ENCODE measurements at places on chromosomes 16 and 17.

DNA sequence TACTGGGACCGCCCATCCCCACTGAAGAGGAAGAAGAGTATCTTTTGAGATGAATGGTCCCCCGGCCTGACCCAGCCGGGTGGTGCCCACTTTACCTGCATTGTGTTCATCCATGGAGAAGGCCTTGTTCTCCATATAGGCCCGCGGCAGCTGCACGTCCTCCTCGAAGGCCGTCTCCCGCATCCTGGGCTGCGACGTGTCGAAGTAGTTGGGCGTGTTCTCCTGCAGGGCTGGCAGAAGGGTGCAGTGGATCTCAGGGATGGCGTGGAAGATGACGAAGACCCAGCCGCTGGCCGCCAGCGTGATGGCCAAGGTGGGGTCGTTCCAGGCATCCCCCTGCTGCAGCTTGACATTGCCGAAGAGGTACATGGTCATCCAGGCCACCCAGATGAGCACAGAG, 12.9 kb downstream of the GPRC5B start:
- no peak for DNase-seq

- no peak for DNase-seq
These were observed 44.7 kb downstream of the NEUROD2 start for GRCh38 chr17:39562976-39563375.

GRCh38 chr17:64155129-64155528, 25.2 kb upstream of the ERN1 start:
- DNase-seq: peak; percentile 24

DNA sequence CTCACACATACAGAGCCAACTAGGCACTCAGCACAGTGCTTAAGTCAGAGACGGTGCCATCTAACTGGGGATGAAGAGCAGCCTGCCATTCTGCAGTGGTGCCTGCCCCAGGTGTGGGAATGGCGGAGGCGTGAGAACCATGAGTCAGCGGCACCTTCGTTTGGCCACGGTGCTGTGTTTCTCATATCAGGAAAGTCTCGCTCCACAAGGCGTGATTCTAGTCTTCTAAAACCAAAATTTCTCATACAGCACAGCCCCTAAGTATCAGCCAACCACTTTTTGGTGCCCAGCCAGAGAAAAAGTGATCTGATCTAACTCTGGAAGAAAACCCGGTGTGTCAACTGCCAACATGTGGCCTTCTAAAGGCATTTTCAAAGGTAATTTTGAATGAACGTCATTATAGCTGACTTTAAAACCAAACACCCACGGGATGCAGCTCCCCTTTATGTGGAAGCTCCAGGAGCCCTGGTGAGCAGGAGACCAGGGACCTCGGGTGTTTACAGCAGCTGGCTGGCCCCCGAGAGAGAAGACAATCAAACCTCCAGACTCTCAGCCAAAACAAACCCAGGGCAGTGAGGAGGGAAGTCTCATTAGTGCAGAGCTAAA, 54.6 kb downstream of the ABCC12 start:
- DNase-seq: peak; percentile 62

GRCh38 chr16:46822270-46822669, 8.7 kb downstream of the C16orf87 start:
- DNase-seq: peak; percentile 88

GRCh38 chr16:16083421-16084156, 134.2 kb downstream of the ABCC1 start:
- peak; percentile 49 for DNase-seq

DNA sequence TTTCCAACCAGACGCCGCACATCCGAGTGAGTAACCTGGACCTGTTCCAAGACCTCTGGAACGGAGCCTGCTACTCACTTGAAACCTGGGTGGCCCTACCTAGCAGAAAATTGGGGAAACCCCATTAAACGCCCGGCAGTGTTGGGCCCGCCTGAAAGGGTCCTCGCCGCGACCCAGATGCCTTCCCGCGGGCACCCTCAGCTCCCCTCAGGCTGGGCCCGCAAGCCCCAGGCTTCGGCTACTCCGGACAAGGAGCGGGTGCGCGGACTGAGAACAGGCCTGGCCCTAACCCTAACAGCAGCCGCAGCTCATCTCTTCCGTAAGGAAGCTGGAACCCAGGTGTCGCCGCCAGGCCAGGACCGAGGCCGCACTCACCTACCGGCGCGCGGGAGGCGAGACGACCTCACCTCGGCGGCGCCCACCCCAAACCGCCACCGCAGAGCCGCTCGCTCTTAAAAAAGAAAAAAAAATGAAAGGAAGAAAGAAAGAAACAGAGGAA, 344 bp downstream of the PSME3IP1 start:
- DNase-seq: peak; percentile 27

GRCh38 chr16:19696328-19696727, 21.7 kb downstream of the KNOP1 start:
- no peak for DNase-seq

DNA sequence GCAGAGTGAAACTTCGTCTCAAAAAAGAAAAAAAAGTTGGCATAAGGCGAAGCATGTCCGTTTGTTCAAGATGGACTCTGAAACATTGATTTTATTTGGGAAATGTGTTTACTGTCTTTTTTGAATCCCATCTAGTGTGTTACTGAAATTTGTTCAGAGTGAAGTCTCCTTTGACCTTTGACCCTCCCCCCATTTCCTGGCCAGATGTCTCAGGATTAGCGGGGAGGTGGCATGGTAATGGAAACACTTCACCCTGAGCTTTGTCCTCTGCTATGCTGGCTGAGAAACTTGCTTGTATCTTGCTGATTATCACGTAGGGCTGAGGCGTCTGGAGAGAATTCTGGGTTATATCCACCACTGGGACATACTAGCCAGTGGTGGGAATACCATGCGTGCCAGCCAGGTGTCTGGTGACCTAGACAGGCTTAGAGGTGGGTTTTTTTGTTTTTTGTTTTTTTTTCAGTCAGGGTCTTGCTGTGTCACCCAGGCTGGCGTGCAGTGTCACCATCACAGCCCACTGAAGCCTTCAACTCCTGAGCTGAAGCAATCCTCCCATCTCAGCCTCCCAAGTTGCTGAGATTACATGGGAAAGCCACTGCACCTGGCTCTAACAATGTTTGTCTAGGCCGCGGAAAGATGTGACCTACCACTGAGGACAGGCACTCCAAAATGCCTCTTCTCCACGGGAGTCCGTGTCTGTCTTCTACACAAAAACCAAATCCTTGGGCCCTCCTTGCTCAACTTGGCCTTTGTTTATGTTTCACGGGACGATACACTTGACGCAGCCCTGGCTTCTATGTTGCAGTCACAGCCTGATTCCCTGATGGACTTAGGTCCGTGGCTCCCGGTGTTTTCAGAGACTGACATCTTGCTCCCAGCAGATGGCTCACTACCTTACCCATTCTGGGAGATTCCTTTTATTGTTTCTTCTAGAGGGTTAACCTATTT, 6.6 kb upstream of the GALK1 start:
- DNase-seq: no peak

DNA sequence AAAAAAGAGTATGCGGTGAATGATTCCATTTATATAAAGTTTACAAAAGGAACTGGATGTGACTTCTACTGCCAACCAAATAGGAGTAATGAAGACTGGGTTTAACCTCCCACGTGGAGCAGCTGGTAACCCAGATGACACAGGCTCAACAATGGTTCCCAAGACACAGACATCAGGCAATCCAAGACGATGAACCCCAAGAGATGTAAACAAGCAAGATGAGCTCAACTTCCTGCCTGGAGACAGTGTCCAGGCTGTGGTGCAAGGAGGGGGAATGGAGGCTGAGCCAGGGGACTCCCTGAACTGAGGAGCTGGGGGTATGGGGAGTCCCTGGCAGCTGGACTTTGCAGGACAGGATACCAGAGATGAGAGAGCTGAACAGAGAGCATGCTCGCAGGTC, 104.7 kb downstream of the LITAF start:
- DNase-seq: no peak

DNA sequence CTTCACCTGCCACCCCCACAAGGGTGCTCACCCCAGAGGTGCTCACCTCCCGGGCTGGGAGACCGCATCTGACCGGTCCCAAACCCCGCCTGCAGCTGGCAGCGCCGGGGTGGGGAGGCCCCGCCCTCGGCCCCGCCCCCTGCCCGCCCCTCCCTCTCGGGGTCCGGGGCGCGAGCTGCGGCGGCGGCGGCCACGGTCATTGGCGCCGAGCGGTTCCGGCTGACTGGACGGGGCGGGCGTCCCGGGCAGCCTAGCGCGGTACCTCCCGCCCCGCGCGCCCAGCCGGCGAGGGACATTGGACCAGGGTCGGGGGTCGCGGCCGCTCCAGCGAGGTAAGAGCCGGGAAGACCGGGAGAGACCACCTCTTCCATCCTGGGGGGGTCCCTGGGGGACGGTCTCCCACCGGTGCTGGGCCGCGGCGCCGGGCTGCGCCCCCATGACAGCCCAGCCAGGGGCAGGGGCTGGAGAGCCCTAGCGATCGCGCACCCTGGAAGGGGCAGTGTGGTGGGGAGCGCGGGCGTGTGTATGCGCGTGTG, at the start of gene CACNG5:
CACNG5 (plus strand) TSS at position 199 of the 536 bp plus-strand sequence. CDS start 42,216 bp downstream, outside the sequence.
- DNase-seq: no peak

DNA sequence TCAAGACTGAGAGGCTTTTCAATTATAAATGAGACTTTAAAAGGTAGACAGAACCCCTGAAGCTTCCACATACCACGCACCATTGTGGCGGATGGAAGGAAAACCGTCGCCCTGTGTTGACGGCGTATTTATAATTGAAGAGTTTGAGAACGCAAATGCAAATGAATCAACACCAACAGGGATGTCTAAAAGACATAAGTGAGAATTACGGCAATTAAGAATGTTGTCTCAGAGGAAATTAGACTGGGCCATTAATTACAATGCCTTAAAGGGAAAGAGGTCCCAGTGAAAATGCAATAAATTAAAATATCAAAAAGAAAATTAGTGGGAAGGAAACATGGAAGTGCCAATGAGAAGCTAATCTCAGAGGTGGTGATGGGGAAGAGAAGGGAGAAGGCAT, 148.5 kb upstream of the XYLT1 start:
- DNase-seq: no peak

DNA sequence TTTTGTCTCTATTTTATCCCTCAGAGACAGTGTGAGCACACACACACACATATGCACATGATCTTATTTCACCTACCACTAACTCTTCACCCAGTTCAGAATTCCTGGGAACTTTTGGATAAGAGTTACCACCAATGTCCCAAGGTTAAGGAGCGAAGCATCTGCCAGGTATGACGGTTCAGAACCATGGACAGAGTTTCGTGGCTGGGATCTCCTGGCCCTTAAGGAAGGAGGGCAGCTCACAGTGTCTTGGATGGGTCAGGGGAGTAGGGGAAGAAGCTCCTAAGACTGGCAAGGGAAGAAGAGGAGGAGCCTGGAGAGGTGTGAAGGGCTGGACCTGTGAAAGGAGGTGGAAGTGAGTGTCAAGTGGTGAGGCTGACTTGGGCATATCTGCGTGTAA, 23.0 kb upstream of the TMEM132E start:
- DNase-seq: no peak

GRCh38 chr17:61970030-61970429, 42.2 kb upstream of the INTS2 start:
- DNase-seq: no peak

GRCh38 chr17:41769346-41769862, 17.1 kb downstream of the JUP start:
- no peak for DNase-seq

DNA sequence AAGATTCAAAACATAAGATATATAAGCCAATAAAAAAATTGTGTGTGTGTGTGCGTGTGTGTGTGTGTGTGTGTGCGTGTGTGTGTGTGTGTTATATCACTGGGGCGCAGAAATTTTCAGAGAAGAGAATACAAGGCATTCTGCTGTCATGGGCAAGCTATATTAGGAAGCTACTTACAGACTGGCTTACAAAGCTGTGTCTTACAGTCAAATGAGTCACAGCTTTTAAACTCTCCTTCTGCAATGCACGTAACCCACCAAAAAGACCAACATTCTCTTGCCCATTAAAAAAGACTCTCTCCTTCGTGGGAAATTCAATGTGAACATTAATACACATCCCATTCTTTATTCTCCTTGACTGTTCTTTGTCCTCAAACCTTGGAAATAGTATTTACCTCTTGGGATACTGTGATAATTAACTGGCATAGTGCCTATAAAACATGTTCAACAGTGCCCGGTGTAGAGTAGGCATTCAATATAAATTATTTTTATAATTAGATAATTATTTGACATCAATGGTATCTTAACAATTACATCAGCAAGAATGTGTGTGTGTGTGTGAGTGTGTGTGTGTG, 860.4 kb upstream of the SOX9 start:
- DNase-seq: no peak

DNA sequence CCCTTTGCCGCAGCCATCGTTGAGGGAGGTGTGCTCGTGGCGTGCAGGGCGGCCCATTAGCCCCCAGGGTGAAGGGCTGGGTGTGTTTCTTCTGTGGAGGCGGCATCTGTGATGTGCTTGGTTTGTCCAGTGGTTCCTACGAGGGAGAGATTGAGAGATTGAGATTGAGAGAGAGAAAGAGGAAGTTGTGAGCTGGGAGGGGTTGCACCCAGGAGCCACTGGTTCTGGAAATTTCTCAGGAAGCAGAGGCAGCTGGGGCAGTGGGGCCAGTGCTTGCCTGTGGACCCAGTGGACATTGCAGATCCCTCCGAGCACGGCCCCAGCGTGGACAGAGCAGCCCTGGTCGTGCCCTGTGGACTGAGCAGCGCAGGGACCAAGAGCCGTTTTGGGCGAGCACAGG, 72.0 kb upstream of the ZNF750 start:
- no peak for DNase-seq

GRCh38 chr17:7839876-7840261, 5.9 kb downstream of the KDM6B start:
- DNase-seq: peak; percentile 47

DNA sequence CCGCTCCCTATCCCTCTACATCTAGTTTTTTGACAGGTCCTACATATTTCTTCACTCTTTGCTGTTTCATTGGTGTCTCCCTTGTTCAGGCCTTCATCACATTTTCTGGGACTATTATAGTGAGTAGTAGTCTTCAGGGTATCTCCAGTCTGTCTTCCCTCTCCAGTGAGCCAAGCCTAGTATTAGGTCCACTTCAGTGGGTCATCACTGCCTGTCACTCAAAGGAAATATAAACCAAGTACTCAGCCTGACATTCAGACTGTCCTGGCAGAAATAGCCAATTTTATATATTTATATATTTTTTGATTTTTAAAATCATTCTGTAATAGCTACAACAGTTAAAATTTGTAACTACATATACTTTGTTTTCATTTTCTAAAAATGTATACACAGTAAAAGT, 137.8 kb downstream of the CYB561 start:
- DNase-seq: no peak

DNA sequence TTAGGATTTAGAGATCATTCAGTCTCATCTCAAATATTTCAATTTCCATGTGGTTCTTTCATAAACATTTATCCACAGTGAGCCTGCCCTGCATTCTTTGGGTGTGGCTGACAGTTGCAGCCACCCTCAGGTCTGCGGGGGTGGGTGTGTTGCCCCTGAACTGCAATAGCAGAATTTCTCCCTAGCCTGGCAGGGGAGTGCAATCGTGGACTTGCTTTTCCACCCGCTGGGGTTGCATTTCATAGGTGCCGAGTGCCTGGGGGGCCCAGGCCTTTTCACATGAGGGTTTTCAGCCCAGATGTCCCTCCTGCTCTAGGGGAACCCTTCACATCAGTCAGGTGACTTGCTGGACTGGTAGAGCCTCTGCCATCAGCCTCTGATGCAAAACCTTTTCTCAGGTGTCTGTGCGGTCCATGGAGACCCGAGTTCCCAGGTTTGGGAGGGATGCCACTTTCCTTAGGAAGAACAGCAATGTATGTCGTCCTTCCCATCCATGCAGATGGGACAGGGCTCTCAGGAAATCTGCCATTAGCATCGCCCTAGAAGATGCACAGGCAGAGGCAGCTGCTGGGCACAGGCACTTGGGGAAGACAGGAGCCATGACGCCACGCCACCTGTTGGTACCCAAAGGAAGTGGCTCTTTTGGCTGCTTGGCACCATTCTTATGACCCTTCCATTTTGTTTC, 2.4 kb upstream of the USP36 start:
- DNase-seq: peak; percentile 70

All from activated CD4-positive, alpha-beta T cell treated with anti-CD3 and anti-CD28 coated beads, Interleukin-2, amount 50 U/mL, for 16 hours (primary cell).